ENCODE measurements at places on chromosomes 16 and 17. TPM values are rescaled to one million over a fixed set of nuclear protein-coding genes. Genes with fewer than 3 reads are reported as not detected.
A peak's percentile ranks its signal among the peaks of the same experiment; 100 is the strongest.

DNA sequence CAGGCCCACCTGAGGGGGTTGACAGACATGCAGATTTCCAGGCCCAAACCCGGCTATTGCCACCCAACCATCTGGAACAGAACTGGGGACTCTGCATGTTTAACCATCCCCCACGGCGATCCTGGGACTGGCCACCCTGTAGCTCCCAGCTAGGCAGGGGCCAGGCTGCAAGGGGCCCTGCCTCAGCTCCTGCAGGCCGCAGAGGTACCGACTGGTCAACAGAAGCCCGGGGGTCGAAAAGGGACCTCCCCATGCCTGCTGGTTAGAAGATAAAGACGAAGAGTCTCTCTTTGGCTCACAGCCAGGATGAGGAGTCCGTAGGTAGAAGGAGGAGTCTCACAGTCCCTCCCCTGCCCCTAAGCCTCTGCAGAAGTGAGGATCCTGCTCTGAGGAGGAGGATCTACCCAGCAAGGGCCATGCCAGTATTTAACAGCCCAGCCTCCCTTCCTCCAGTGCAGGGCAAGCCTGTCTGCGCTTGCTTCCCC, 223.4 kb upstream of the TNRC6C start:
- peak; percentile 44 for DNase-seq

DNA sequence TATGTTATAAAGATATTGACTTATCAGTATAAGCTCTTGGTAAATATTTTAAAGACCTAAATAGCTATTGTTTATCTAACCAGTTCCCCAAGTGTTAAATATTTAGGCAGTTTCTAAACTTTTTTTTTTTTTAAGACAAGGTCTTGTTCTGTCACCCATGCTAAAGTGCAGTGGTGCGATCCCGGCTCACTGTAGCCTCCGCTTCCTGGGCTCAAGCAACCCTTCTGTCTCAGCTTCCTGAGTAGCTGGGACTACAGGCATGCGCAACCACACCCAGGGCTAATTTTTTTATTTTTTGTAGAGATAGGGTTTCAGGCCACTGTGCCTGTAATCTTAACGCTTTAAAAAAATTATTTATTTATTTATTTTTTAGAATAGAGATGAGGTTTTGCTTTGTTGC, 43.5 kb downstream of the SNX29 start:
- DNase-seq = no peak

- no peak for DNase-seq
Observed at GRCh38 chr17:8048236-8048635, 9.4 kb downstream of the ALOX15B start.

The ZNF385C gene
- total RNA-seq = 0.13 TPM

The ANKRD40CL gene
- not detected for total RNA-seq

The SPATA32 gene
- not detected for total RNA-seq

All from left lobe of liver (tissue), 2 donors.